ENCODE measurements at places on chromosomes 2 and 18.

GRCh38 chr18:48292229-48292628 lies 117.0 kb downstream of the ZBTB7C start:
- no peak for DNase-seq

GRCh38 chr2:196914867-196915460 lies 11.5 kb downstream of the PGAP1 start:
- DNase-seq, result no peak

GRCh38 chr2:12884713-12885282 lies 168.1 kb downstream of the TRIB2 start:
- DNase-seq, result no peak

GRCh38 chr18:57570162-57570561 lies 16.3 kb downstream of the FECH start:
- DNase-seq, result no peak

DNA sequence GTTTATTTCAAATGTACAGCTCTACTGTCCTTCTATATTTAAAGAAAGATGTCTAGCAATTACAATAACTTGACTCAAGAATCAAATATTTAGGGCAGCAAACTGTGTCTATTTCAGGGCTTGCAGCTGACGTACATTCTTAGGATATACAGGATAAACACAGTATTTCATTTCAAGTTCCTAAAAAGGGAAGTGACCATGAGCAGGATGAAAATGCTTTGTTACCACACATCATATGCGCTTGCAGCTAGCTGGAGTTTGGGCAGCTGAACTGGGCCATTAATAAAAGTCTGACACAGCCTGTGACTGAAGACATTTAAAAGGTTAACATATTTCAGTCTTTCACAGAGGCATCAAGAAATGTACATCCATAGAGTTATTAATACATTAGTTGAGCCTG lies 264.6 kb upstream of the TRIB2 start:
- DNase-seq, result peak; percentile 78

DNA sequence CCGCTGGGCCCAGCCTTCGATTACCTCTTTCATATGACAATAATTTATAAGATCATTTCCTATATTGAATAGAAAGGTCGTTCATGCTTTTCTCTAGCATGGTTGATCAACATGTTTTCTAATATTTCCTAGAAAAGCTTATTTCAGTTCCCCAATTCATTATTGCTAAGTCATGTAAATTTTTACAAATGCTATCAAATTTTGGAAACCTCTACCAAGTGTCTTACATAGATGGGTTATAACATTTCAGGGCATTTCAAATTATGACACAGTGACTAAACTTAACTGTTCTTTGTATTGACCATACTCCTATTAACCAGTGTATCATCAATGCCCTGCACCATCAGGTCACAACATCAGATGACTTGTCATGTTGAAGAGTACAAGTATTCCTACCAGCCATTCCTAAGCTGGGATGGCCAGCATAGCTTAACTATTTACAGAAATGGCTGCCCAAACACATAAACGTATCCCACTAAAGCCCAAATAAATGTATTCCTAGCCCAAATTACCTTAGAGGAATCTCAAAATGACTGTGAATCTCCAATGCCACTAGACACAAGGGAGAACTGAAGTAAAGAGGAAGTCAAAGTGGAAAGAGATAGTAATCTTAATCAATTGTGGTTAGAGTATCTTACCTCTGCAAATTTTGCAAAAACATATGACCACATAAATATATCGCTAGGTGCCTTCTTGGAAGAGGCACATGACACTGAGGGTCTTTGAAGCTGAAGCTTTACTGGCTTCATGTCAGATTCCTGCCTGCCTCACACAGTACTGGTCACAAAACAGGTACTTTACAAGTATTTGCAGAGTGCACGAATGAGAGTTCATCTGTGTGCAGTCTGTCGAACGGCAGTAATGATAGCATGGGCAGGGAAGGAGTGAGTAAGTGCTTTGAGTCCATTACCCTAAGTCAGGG lies 87.3 kb upstream of the TLK1 start:
- peak; percentile 78 for DNase-seq

DNA sequence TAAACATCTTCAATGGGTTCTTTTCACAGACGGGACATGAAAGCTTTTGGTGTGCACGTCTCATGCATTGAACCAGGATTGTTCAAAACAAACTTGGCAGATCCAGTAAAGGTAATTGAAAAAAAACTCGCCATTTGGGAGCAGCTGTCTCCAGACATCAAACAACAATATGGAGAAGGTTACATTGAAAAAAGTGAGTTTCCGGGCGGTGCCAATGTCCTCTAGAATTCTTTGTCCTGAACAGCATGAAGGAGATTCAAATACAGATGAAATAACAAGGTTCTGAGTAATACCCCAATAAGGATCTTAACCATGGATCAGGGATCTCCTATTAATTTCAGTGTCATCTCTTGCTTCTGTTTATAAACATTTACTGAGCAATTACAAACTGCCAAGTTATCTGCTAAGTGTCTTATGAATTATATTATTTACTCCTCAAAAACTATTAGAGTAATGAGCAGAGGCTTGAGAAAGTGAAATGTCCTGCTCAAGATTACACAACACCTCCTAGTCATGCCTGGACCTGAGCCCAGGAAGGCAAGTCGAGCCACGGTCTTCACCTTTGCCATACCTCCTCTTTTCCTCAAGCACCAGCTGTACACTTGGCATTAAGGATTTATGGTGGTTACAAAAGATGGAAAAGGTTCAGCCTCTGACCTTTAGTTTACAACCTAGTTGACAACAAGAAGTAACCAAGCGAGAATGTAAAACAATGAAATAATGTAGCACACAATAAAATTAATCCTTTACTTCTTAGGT lies 22.6 kb downstream of the DHRS9 start:
- no peak for DNase-seq
